ENCODE measurements at places on chromosomes 5 and 9.

- peak overlapping the region; percentile 70 for H3K4me3 ChIP-seq
- H3K36me3 ChIP-seq, result peaks cover 2% of the 10 kb centered on the region
- H3K4me1 ChIP-seq, result peaks cover 24% of the 10 kb centered on the region
- H3K27ac ChIP-seq, result no peak overlapping the region
- H3K27me3 ChIP-seq, result no peaks in the 10 kb centered on the region
Observed at GRCh38 chr5:10601246-10602030, 37.6 kb downstream of the ANKRD33B start.

DNA sequence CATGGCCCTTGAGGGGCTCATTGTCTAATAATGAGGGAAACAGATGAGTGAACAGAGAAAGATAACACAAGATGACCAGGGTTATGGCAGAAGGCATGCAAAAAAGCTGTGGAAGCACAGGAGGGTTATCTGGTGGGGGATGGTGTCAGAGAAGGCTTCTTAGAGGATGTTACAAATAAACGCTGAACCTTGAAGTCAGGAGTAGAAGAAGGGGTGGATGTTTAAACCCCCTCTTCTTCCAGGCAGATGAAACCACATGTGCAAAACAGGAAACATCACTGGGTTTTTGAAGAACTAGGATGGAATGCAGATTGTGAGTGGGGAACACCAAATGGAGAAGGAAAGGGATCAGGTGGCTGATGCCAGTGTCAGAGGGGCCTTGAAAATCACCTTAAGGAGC, 41.8 kb upstream of the NR5A1 start:
- no peak for DNase-seq
- no peaks in the 10 kb centered on the region for H3K4me1 ChIP-seq
- no peaks in the 10 kb centered on the region for H3K36me3 ChIP-seq
- peaks cover 43% of the 10 kb centered on the region for H3K27me3 ChIP-seq

DNA sequence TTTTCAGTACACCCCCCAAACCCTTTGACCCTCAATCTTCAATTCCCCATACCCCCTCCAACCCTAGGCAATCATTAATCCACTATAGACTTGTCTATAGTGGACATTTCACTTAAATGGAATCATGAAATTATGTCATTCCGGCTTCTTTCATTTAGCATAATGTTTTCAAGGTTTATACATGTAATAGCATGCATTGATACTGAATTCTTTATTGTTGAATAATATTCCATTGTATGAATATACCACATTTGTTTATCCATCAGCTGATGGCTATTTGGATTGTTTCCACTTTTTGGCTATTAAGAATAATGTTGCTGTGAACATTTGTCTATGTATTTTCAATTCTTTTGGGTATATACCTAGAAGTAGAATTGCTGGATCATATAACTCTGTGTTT, 238.8 kb downstream of the PDE4D start:
- H3K4me3 ChIP-seq, result no peak overlapping the region
- H3K27me3 ChIP-seq, result no peaks in the 10 kb centered on the region

GRCh38 chr5:14168144-14168792, 25.1 kb downstream of the TRIO start:
- no peak overlapping the region for H3K27ac ChIP-seq
- peaks cover 5% of the 10 kb centered on the region for H3K36me3 ChIP-seq
- H3K4me1 ChIP-seq, result peaks cover 12% of the 10 kb centered on the region
- peaks cover 41% of the 10 kb centered on the region for H3K27me3 ChIP-seq
- no peak for DNase-seq
- no peak overlapping the region for H3K4me3 ChIP-seq

- H3K27me3 ChIP-seq, result peaks cover 34% of the 10 kb centered on the region
- H3K27ac ChIP-seq, result no peak overlapping the region
- peaks cover 3% of the 10 kb centered on the region for H3K4me1 ChIP-seq
- no peak overlapping the region for H3K4me3 ChIP-seq
- DNase-seq, result no peak
- peaks cover 2% of the 10 kb centered on the region for H3K36me3 ChIP-seq
Observed at GRCh38 chr5:71701407-71701806, 17.7 kb upstream of the CARTPT start.

DNA sequence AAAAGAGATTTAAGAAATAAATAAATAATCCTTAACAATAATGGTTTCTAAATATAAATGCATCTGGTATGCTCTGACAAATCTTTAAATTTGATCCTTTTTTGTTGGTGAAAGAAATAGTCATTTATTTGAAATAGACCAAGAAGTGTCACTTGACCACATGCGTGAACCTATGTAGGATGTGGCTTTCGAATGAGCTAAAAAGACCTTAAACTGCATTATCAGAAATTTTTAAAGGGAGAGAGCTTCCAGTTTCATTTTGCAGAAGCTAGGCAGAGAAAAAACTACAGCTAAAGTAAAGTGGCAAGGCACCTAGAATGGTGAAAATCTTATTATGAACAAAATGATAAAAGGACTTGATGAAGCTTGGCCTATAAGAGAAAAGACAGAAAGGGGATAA, 309.2 kb upstream of the EFNA5 start:
- no peak for DNase-seq
- no peak overlapping the region for H3K27ac ChIP-seq
- H3K4me3 ChIP-seq, result no peak overlapping the region
- H3K27me3 ChIP-seq, result no peaks in the 10 kb centered on the region
- H3K4me1 ChIP-seq, result peaks cover 6% of the 10 kb centered on the region

- no peak overlapping the region for H3K4me3 ChIP-seq
- no peaks in the 10 kb centered on the region for H3K36me3 ChIP-seq
- no peaks in the 10 kb centered on the region for H3K4me1 ChIP-seq
Observed at GRCh38 chr5:4549351-4549750, 590.8 kb upstream of the ADAMTS16 start.

DNA sequence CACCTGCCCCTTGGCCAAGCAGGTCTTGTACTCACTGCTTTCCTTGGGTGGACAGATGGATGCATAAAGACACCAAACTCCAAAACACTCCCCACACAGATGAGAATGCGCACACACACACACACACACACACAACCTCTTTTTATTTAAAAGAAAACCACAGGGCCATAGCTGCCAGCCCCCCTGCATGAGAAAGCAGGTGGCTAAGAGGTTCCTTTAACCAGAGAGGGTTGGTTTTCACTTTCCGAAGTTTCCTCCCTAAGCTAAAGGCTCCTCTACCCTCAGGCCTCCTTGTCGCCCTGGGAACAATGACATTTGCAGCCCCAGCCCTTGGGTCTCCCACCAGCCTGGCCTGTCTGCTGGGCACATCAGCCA, 11.1 kb downstream of the NR5A1 start:
- peaks cover 13% of the 10 kb centered on the region for H3K4me1 ChIP-seq
- DNase-seq, result no peak
- peaks cover 5% of the 10 kb centered on the region for H3K36me3 ChIP-seq

DNA sequence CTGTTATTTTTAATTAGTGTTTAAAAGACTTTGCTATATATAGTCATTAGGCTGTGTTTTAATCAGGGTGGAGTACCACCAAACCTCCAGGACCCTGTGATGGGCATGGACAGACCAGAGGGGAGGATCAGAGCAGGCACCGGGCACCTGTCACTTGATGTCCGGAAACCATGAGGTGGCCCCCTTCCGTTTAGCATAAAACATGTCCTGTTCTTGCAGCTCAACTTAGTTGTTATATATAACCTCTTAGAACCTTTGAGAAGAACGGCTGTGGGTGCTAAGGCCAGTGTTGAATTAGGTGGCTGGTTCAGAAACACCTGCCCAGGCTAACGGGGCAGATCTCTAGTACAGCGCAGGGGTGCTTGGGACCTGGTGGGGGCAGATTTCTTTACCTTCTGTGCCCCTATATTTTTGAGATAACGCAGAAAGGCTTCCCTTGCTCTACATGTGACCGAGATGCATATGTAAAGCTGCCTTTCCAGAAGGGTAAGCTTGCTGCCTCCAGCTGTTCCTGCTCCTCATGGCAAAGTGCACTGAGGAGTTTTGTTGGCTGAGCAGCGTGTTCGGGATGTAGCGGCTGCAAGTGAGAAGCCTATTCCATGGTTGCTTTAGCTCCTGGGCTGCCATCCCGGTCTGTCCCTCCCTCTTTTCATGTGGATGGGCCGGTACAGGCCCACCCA, 255.5 kb downstream of the FANCC start:
- no peaks in the 10 kb centered on the region for H3K27me3 ChIP-seq
- no peak overlapping the region for H3K4me3 ChIP-seq
- H3K36me3 ChIP-seq, result peaks cover 4% of the 10 kb centered on the region

DNA sequence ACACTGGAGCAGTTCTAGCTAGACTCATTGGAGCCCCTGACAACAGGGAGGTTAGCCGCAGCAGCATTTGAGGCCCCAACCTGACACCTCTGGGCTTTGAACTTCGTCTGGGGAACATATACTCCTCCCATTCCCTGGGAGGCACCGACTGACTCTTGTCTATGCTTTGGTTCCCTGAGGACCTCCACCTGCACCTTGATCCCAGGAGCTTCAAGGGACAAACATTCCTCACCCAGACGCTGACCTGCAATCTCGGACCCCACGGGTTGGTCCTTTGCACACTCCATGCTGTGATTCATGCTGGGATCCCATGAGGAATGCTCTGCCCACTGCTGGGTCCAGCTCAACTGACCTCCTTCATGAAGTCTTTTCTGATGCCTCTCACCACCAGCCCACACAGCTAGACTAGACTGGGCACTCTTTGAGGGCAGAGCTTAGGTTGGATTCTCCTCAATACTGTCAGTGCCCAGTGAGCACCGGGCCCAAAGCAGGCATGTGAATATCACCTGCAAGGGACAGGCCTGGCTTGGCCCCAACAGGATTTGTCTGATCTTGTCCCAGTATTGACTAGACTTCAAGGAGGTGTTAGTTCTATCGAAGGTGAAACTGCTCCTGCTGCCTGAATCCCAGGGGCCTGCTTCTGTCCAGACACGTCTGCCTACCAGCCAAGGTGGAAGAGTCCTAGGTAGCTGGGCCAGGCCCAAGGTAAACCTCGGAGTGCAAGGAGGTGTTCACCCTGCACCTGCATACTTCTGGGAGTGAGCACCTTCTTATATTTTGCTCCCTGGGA, 51.8 kb upstream of the ZBTB43 start:
- no peak overlapping the region for H3K27ac ChIP-seq
- no peak overlapping the region for H3K4me3 ChIP-seq
- H3K27me3 ChIP-seq, result peaks cover 50% of the 10 kb centered on the region

Data from T-helper 17 cell (primary cell).